CD4-positive, alpha-beta T cell treated with Interleukin-10 for 1 hour (primary cell): ENCODE measurements at places on chromosomes 6 and 20.

GRCh38 chr20:11311659-11312224 lies 606.0 kb upstream of the BTBD3 start:
- no peak for DNase-seq

DNA sequence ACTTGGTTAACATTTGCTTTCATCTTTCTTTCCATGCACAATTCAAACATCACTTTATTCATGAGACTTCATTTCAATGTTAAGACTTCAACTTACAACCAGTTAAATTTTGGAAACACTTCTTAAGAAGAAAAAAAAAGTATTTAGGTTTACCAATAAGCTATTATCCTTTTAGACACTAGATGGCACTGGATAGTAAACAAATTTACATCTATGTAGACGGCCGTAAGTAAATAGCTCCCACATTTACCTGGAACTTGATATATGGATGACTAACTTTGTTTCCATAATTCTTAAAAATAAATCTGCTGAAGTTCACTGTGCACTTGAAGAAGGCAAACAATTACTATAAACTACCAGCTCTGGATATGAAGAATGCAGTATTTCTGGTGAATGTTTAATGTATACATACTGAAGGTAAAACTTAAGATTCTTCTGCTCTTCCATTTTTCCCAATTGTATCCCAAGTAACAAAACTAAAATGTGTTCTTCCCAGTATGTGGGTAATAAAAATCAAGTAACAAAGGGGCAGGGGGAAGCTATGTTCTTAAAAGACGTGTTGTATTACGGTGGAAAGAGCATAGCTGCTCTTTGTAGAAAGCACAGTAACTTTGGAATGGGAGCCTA lies 130.6 kb upstream of the C6orf118 start:
- DNase-seq = no peak

- DNase-seq = no peak
These were observed 1212.1 kb upstream of the CITED2 start for GRCh38 chr6:140586426-140587061.

- no peak for DNase-seq
These were observed 517.6 kb downstream of the BTBD3 start for GRCh38 chr20:12435268-12435667.

GRCh38 chr20:40241596-40242343 lies 447.3 kb downstream of the MAFB start:
- no peak for DNase-seq

DNA sequence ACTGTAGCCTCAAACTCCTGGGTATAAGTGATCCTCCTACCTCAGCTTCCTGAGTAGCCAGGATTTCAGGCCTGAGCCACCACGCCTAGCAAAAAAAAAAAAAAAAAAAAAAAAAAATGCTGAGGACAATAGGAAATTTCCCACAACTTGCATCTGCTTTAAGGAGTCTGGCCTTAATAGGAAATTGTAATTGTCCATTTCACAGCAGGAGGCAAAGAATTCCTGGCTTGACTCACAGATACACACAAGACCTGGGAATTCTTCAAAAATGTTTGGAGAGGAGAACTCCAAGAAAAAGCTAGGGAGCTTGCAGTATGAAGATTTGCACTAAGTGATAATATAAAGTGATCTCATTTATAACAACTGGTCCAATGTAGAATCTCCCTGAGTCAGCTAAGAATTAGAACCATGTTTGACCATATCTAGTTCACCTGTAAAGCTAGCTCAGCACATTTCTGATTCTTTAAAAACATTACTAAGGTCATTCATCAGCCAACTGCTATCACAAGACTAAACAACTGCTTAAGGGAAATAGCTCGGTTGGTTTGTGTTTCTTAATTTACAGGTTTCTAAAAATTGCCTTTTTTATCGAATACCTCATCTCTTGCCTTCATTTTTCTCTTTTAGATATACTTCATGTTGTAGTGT lies 80.2 kb upstream of the SLC2A12 start:
- DNase-seq = no peak

GRCh38 chr6:1044040-1044836 lies 267.7 kb upstream of the FOXQ1 start:
- no peak for DNase-seq

DNA sequence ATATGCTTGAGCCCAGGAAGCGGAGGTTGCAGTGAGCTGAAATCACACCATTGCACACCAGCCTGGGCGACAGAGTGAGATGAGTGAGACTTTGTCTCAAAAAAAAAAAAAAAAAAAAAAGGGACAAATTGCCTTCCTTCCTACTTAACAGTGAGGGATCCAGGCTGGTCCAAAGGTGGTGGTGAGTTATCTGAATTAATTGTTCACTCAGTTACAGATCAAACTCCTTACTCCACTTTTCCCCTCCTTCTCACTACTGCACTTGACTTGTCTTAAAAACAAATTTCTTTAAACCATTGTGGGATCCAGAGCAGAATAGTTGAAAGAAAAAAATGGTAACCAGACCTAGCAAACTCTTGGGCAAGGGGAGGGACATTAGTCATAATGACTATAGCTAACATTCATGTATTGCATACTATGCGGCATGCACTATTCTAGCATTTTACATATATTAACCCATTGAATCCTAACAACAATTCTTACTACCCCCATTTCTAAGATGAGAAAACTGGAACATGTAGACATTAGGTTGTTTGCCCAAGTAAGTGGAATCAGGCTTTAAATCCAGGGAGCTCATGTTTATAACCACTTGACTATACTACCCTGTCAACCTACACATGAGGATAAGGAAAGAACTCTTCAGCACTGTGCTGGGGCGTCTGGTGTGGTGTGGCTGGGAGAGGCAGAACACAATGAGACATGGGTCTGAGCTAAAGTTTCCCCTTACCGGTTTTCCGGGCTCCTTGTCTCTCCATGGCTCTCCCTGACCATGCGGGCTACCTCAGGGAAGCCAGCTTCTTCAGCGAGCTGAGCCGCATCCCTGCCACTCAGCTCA lies 1.5 kb downstream of the GPANK1 start:
- no peak for DNase-seq

DNA sequence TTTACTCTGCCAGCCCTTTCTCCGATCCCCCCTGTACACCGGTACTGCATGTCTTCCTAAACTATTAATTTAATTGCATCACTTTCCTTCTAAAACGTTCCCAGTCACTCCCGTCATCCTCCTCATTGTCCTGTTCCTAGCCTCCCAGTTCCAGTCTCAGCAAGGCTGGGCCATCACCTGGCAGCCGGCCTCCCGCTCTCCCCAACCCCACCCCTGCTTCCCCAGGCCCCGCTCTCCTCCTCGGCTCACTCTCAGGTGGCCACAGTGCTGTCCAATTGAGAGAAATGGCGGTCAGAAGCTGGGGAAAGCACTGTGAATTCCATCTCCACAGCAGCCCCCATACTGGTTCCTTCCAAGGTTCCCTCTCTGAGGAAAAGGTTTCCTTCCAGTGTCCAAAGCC lies 8.9 kb downstream of the PDE10A start:
- DNase-seq = no peak

GRCh38 chr6:166932616-166933015 lies 23.7 kb downstream of the RNASET2 start:
- no peak for DNase-seq

DNA sequence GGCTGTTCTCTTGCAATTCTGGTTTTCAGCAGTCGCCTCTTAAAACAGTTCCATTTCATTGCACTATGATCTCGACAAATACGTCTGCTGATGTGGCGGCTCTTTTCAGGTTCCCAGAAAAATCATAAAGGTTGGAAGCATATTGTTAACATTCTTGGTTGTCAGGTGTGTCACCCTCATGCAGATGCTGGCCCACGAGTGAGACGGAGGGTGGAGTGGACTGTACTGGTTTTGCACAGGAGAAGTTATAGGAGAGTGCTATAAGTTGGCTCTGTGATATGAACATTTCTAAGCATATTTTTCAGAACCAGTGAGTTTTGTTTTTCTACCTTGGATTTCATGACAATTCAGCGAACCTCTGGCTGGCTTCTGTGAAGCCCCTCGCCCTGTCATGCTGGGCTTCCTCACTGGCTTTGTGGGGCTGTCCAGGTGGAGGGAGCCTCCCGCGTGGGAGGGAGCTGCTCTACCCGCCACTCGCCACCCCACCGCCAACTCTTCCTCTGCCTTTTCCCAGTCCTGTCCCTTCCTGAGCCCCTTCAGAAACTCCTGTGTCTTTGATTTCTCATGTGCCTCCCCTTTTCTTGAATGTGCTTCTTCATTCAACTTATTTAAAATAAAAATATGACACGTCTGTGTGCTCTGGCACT lies 10.6 kb downstream of the IRF4 start:
- no peak for DNase-seq

DNA sequence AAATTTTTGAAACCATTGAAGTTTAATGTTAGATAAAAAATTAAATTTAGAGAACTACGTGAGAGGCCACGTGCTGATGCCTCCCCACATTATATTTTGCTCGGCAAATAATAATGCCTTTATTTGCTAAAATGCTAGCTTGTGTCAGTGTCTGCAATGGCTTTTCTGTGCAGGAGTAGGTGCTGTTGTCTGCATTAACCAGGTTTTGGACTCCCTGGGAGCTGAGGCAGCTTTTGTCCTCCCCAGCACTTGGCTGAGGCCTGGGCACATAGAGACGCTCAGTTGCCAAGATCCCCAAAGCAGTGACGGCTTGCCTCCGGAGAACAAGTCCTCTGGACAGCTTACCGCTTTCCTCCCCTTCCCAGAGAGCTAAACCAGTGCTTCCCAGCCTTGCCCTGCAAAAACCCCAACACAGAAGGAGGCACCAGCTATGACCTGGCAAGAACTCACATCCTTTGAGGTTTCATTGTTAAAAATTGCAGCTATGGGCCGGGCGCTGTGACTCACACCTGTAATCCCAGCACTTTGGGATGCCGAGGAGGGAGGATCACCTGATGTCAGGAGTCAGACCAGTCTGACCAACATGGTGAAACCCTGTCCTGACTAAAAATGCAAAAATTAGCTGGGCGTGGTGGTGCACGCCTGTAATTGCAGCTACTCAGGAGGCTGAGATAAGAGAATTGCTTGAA lies 59.9 kb downstream of the KAT14 start:
- DNase-seq = no peak

GRCh38 chr6:148790817-148791216 lies 44.0 kb downstream of the UST start:
- DNase-seq = no peak

DNA sequence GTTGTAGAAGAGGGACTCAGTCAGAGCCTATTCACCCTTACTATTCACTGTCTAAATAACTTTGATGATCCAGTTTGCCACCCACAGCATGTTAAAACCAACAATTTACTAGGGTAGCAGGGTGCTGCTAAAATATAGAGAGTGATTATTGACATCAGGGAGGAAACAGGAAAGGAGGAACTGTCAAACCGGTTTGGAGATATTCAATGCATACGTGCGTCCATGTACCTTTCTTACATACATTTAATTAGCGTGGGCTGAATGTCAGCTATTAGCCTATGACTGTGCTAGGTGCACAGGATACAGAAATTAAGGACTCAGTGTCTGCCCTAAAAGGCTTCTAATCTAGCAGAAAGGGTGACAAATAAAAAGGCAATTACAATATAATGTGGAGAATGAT lies 57.2 kb downstream of the IL20RA start:
- DNase-seq = no peak

DNA sequence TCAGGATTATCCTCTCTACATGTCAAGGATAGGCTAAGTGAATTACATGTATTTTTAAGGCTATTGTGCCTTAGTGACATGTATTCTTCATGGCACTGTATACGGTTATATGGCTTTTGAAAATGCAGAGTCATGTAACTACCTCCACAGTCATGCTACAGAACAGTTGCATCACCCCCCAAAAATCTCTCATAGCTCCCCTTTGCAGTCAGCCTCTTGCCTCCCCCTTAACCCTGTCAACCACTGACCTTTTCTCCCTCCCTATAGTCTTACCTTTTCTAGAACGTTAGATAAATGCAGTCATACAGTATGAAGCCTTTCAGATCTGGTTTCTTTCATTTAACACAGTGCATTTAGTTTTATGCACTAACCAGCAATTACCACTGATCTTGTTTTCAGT lies 10.3 kb upstream of the RNF24 start:
- no peak for DNase-seq

- DNase-seq = no peak
These were observed 10.2 kb upstream of the RBBP8NL start for GRCh38 chr20:62437496-62437895.

DNA sequence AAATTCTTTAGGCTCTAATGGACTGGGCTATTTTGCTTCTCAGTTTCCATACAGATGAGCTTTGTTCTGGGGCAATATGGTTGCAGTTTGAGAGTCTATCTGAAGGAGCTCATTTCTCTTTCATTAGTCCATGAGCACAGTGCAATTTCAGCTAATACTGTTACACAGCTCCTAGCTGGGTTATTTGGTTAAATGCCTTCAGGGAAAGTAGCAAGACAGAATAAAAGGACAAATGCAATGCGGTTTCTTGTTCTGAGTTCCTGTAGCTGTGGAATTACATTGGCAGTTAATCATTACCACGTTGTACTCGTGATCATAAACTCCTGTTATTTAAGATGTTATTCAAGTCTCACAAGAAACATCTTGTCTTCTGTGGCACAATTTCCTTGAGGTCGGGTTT lies 127.7 kb downstream of the BFSP1 start:
- no peak for DNase-seq
